ENCODE measurements at places on chromosomes 5 and 9.

DNA sequence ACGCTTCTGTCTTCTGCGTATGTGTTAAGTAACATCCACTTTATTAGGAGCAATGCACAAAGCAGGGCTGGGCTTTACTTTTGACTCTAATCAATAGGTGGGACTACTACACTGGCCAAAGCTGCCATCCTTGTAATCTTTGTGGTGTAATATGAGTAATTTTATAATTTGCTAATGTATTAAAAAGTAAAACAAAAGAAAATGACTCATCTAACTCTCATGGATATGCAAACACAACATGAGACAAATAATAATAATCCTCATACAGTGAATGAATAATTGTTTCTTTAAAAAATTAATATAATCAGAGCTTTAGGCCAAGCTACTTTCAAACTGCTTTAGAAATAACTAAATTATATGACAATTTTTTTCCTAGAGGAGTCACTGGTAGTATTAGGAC, 90.7 kb downstream of the NR3C1 start:
- no peak for DNase-seq

DNA sequence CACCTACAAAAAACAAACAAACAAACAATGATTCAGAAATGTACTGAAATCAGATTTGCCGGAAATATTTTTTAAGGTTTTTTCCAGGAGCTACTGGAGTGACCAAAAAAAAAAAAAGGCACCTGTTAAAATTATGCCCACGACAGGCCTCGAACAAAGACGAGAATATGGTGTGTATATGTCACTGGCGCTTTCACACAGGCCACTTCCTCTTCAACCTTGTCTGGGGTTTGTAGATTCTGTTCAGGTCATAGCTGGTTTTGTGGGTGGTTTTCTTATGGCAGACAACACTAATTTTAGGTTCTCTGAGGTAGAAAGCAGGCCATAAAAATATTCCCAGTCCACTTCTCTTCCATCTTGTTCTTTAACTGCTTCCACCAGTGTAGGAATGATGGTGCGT, 7.0 kb downstream of the NDUFB6 start:
- DNase-seq: no peak

DNA sequence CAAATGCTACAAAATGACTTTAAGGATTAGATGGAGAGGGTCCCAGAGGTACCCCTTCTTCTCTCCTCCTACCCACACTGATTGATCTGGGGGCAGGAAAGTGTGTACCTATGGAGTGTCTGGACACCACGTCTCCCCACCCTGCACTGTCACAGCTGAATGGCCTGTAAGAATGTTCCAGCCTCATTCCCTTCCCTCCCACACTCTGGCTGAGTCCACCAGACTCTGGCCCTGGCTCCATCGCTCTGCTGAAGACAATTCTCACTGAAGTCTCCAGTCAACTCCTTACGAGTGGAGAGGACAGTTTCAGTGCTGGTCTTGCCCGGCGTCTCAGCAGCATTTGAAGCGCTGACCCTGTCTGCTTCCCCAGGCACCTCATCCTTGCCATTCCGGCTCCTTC, 105.8 kb downstream of the TTLL11 start:
- DNase-seq: no peak

DNA sequence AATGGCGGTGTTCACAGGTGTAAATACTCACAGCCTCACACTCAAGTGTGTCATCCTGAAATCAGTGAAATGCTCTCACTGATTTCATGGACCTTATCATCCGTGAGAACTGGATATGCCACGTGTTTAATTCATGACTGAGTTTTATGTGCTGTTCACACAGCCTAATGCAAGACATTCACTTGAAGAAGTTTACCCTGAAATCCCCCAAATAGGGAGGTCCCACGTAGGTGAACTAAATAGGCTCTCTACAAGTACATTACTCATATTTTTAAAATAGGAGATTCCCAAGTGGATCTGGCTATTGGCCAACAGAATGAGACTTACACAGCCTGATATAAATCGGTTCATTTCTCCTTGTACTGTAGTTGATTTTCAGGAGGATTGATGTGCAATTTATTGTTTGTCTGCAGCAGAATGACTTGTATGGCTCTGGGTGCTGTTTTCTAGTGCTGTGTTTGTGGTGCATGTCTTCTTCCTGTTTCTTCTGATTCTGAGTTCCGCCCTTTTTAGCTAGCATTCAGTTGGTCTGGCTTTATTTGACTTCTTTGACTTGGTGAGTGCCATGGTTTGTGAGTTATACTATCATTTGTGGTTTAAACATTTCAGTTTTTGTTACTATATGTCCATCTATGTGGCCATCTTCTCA, 25.1 kb downstream of the TRIO start:
- DNase-seq: no peak

GRCh38 chr5:7376871-7377270, 19.1 kb upstream of the ADCY2 start:
- no peak for DNase-seq

DNA sequence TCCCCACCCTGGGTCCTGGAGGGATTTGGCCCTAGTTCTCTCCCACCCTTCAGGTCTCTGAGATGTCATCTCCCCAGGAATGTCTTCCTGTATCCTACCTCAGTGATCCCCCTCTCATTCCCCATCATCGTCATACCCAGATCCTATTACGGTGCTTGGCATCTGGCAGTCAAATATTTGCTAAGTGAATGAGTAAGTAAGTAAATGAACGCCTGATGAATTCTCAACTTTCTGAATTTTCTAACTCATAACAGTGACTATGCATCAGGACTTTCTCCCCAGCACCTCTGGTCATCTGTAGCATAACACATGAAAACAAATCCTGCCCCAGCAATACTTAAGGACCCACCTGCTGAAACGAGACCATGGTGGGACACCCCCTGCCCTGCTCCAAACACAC, 244.2 kb downstream of the EBF1 start:
- DNase-seq: no peak

DNA sequence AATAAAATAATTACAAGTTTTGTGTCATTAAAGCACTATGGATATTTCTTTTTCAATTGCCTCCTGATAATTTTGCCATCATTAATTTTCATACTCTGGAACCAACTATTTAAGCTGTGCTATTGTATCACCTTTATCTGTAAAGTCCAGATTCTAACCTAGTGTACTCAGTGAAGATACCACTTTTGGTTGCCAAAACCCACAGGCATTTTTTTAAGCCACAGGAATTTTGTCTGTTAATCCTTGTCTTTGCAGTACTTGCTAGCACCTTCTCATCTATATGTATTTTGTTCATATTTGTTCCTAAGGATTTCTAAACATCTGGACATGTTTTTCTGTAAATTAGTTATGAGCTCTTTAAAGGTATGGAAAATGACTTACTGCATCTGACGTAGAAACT, 481.4 kb upstream of the DAB2 start:
- no peak for DNase-seq

DNA sequence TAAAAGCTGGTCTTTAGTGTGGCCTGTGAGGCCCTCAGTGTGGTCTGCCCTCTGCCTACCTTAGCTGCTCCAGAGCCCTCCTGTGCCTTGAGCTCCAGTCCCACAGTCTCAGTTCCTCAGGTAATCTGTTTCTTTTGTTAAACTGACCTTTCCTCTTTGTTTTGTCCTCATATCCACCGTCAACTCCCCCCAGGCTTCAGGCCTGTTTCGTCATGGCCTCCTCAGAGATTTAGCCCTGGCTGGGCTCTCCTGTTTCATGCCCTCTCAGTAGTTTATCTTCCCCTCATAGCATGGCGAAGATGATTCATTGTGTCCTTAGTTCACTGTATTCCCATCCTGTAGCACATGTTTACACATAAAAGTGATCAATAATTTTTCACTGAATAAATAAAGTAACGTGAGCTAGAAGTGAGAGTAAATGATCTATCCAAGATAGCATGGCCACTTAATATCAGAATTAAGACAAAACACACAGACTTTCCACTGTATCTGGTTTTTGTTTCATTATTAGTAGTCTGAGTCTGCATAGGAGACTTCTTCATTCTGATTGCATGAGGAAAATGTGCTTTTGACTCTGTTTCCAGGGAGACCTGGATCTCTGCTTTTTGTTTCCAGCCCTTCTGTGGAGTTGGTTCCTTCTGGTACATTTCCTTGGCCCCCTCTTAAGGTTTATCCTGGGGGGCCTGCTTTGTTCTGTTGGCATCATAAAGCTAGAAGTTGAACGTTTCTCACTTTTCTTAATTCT, 70.5 kb downstream of the SNX24 start:
- DNase-seq: no peak

DNA sequence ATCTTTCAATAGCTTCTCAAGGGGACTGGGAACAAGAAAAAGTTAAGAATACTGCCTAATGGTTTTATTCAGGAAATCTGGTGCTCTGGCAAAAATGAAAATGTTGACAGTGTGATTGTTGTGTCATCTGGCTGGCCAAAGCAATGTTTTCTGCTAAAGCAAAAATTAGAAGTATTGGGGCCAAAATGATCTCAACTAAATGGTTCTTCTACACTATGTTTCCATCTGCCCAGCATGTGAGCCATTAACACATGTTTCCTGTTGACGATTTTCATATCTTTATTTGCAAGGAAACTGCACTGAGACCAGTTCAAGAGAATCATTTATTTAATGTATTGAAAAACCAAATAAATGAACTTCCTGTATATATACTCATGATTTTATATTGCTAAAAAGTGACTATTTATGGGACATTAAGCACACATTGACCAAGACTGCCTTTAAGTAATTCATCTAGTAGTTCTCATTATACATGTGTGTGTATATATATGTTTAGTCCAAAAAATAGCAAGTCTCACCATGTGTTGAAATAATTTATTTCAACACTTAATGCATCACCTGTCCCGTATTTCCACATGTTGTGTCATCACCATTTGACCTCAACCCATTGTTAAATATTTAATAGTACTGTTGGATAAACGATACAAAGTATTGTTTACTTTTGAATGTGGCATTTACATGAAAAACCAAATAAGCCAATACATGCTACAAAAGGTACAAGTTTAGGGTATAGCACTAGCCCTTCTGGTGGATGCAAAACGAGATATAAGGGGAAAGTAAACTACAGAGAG, 7.5 kb upstream of the FST start:
- no peak for DNase-seq

DNA sequence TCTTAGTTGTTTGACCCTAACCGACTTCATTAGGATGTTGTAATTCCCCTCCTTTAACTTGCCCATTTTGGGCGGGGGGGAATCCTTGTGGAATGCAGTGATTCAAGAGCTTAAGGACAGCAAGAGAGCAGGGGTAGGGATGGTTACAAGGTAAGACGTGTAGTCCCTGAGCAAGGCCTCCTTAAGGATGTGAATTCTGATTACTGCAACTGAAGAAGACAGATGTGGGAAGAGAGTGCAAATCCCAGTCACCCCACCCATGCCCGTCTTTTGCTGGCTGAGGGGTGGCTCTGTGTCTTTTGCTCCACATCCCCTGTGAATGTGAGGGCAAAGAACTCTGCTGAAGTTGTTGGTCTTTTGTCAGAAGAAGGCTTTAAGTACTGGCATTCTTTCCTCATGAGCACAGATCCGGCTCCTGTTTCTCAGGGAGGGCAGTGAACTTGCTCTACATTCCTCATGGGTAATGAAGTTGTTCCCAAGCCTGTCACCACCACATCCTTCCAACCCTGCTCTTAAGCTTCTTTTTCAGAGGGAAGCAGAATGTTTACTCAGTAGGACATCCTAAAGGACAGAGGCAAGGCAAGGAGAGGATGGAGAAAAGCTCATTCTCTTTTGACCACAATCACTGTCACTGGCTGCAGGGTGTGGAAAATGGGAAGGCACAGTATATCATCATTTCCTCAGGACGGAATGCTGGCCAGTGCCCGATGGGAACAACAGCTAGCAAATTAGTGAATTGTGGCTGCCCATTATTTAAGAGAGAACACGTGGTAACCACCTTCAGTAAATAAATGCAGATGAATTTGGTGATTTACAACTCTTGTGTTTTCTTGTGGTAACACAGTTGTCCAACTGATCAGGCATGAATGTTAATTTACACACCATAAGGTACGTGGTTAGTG, 61.5 kb downstream of the RAI14 start:
- DNase-seq: no peak

DNA sequence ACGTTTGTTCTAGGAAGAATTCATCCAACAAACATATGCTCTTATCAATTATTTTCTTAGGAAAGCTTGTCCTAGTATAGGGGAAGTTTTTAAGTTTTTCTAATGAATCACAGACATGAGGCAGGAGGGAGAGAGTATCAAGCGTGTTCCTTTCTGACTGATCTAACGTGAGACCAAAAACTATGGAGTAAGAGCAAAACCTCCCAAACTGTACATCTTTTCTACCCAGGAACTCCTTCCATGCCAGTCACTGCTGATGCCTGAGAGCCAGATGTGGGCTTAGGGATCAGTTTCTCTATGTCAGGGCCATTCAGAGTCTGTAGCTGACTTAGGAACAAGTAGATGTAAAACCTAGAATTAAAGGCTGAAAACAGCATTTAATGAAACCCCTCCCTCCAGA, 51.7 kb upstream of the NFIB start:
- DNase-seq: no peak

DNA sequence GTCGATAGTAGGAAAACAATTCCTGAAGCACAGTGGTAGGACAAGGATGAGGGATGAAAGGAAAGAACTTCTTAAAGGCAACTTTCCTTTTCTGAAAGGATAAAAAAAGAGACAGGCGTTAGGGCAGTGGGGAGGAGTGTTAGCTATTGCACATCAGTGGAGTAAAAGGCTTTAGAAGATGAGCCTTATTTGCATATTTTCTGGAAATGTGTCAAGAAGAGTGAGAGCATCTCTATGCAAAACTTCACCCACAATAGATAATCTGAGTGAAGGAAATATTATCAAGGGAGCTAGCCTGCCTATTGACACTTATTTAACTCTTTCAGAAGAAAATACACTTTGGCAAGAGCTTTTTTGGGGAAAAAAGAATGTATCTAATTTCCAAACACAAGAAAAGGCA, 151.6 kb downstream of the MACIR start:
- DNase-seq: no peak

DNA sequence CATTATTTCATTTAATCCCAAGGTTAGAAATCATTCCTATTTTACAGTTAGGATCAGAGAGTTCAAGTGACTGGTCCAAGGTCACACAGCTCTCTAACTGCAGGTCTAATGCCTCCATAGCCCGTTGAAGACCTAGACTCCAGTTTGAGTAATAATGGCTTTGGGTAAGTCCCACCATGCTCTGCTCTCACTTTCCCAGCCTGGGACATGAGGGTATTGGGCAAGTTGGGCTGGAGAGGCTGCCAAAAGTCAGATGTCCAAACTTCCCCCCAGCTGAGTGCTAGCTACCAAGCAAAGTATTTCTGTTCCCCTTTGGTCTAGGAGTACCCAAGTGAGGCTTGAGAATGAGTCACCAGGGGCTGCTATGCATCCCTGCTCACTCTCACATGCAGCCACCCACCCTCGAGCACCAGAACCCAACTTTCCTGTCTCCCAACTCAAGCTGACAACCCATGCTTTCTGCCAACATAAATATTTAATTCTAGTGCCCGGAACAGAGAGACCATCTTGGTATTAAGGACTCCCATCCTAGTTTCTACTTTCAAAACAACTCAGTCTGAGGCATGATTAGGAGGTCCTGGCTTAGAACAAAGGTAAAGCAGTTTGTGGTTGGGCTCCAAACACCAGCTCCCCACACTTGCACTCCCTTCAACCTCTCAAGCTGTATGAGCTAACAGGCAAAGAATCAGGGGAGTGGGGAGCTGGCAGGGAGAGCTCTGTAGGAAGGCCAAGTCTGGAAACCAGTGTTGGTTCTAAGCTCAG, 236.5 kb upstream of the TRIM32 start:
- DNase-seq: no peak

Data from NCI-H2081 (cell line).